Femur (tissue), 1 donor: ENCODE measurements at places on chromosomes 5 and 9.
A peak's percentile ranks its signal among the peaks of the same experiment; 100 is the strongest.

GRCh38 chr5:129114539-129115193 is 20.1 kb downstream of the ISOC1 start:
- DNase-seq = no peak

GRCh38 chr9:117737721-117738226 is 33.6 kb downstream of the TLR4 start:
- DNase-seq = no peak

- no peak for DNase-seq
These were observed 383.7 kb downstream of the TLE1 start for GRCh38 chr9:81305561-81306182.

GRCh38 chr5:63245271-63245670 is 666.7 kb downstream of the LRRC70 start:
- DNase-seq = no peak

GRCh38 chr9:20207176-20207575 is 415.1 kb downstream of the MLLT3 start:
- no peak for DNase-seq

- DNase-seq = peak; percentile 78
These were observed 22.5 kb upstream of the PTPN3 start for GRCh38 chr9:109520475-109521132.

DNA sequence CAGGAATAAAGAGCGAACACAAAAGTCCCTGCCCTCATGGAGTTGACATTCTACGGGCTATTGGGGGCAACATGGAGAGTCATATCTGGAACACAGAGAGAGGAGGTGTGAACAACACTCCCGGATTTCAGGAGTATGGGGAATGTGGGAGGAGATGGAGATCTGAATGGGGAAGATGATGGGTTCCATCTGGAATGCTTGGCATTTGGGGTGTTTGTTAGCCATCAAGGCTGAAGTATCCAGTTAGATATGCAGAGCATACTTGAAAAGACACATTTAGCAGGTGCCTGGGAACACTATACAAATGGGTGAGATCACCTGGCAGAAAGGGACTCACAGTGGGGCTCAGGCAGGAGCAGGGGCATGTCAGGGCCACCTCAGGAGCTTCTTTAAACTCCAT is 61.1 kb downstream of the EGFLAM start:
- DNase-seq = no peak

GRCh38 chr5:67031692-67032091 is 164.9 kb downstream of the CD180 start:
- no peak for DNase-seq

DNA sequence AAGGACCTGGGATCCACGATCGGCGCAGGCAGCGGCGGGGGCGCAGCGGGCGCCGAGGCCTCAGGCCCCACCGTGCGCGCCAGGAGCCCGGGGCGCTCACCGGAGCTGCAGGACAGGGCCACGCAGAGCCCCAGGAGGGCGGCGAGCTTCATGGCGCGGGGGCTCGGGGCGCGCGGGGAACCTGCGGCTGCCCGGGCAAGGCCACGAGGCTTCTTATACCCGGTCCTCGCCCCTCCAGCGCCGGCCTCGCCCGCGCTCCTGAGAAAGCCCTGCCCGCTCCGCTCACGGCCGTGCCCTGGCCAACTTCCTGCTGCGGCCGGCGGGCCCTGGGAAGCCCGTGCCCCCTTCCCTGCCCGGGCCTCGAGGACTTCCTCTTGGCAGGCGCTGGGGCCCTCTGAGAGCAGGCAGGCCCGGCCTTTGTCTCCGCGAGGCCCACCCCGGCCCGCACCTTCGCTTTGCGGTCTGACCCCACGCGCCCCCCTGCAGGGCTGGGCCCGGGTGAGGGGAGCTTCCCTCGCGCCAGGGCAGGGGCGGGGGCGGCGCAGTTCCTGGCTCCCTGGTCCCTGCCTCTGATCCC is at the start of gene SCGB3A1:
SCGB3A1 (minus strand) TSS at position 189 of the 577 bp plus-strand sequence; CDS start at position 152, 37 bp downstream.
- DNase-seq = no peak

DNA sequence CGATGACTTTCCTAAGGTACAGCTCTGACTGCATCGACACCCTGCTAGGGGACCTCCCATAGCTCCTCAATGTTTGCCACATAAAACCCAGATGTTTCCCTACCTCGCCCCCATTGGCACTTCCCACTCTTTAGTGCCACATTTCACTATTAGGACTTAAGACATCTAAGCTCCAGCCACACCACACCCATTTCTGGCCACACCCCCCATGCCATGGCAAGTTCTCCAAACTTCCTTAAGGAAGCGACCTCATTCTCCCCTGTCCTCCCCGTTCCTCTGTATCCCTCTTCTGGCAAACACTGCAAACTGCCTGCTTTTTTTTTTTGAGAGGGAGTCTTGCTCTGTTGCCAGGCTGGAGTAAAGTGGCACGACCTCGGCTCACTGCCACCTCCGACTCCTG is 62.9 kb downstream of the USP20 start:
- no peak for DNase-seq

DNA sequence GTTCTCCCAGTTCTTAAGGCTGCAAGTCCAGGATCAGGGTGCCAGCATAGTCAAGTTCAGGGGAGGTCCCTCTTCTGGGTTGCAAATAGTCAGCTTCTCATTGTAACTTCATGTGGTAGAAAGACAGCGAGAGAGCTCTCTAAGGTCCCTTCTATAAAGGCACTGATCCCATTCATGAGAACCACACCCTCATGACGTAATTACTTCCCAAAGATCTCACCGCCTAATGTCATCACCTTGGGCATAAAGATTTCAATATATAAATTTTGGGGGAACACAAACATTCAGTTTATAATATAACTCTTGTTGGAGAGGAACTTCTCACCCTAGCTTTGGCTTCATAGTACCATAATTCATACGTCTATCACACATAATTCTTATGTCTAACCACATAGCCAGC is 203.9 kb upstream of the VLDLR start:
- DNase-seq = no peak

GRCh38 chr5:146894753-146895521 is 16.4 kb upstream of the PPP2R2B start:
- no peak for DNase-seq

DNA sequence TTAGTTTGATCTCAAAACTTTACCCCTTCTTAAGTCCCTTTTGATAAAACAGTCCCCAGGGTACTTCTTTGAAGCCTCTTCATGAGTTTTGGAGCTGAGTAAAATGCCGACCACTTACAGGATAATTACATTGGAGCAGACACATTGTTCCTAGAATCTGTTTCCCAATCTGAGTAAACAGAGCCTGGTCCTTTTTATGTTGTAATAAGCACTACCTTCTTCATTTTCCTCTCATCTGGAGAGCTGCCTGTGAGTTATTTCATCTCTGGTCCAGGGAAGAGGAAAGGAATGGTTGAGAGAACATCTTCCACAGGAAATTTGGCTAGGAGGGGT is 26.3 kb upstream of the GALNT10 start:
- no peak for DNase-seq

- no peak for DNase-seq
These were observed 422.1 kb upstream of the PIK3R1 start for GRCh38 chr5:67793418-67793817.

GRCh38 chr5:5487585-5488360 is 65.3 kb downstream of the ICE1 start:
- DNase-seq = no peak

DNA sequence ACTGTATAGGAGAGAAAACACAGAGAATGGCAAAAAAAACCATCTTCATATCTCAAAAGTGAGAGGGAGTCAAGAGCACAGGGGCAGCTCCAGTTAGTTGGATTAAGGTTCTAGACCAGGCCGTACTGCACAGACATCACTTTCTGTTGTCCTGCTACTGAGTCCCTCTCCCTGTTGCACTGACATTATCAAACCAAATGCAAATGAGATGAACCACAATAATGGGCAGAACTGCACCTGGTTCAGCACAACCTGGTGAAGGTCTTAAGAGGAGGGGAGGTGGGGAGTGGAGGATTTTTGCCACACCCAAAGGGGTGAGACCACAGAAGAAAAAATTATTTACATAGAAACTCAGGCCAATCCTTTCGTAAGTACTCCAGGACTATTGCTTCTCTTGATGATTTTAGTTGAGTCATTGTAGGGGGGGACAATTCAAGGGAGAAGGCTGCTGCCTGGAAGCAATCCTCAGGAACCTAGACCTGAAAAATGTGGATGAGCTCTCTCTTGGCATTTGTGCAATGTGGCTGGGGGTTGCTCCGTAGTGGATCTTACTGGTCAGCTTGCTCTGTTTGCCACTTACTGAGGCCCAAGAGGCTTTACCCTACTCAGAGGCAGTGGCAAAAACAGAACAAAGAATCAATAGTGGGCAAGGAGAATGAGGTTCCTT is 94.5 kb upstream of the PPP1R2B start:
- no peak for DNase-seq

DNA sequence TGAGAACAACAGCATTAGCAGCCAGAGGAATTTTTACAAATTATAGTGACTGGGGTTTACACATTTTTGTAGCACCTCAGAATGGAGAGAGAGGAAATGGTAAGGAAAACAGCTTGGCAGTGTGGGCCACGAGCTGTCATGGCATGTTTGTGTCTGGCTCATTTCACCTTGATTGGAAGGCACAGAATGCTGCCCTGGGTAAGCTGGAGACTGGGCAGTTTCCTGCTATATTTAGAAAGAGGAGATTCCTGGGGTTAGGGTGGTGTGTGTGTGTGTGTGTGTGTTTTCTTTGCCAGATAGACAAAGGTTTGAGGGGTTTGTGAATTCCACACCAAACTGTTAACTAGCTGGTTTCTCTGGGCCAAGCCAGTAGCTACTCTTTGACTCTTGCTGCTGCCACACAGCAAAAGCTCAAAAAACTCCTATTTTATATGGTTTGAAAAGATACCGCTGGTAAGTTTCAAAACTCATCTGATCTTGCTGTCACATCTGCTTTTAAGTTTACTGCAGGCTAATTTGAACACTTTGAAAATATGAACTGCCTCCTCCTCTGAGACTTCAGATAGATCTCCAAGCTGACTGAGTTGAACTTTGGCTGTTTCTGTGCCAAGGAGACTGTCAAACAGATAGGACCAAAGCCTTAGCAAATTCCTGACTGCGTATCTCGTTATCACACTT is 9.1 kb downstream of the ARHGAP26 start:
- DNase-seq = no peak

DNA sequence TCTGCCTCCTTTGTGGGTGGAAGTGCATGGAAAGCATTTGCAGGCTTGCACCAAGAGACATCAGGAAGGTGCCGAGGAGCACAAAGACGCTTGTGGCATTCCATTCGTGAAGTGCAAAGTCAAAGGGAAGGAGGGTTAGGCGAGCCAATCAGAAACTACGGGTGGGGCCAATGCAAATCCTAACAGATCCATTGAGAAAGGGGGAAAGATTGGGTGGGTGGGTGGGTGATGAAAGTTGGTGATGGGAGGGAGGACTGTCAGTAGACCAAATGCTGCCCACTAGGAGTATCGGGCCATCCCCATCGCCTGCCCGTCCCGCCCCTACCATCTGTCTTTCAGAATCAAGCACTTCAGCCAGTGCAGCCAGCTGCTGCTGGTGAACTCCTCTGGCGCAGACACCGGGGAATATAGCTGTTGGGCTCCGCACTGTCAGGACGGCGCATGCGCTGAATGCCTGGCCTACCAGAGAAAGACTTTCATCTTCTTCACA is 17.1 kb upstream of the ANXA6 start:
- peak; percentile 49 for DNase-seq

DNA sequence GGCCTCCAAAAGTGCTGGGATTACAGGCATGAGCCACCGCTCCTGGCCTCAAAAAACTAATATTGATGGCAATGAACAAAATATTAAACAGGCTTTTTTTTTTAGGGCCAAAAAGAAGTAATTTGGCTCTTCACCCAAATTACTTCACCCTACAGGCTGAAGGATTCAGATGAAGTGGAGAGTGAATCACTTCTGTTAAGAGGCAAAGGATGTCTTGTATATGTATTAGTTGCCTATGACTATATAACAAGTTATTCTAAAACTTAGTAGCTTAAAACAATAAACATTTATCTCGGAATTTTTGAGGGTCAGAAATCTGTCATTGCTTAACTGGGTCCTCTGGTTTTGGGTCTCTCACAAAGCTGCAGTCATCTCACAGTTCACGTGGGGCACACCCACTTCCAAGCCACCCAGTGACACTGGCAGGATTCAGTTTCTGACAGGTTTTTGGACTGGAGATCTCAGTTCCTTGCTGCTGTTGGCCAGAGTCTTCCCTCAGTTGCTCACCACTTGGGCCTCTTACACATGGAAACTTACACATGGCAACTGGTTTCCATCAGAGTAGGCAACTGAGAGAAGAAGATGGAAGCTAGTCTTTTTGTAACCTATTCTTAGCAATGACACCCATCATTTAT is 66.7 kb downstream of the IQGAP2 start:
- no peak for DNase-seq

DNA sequence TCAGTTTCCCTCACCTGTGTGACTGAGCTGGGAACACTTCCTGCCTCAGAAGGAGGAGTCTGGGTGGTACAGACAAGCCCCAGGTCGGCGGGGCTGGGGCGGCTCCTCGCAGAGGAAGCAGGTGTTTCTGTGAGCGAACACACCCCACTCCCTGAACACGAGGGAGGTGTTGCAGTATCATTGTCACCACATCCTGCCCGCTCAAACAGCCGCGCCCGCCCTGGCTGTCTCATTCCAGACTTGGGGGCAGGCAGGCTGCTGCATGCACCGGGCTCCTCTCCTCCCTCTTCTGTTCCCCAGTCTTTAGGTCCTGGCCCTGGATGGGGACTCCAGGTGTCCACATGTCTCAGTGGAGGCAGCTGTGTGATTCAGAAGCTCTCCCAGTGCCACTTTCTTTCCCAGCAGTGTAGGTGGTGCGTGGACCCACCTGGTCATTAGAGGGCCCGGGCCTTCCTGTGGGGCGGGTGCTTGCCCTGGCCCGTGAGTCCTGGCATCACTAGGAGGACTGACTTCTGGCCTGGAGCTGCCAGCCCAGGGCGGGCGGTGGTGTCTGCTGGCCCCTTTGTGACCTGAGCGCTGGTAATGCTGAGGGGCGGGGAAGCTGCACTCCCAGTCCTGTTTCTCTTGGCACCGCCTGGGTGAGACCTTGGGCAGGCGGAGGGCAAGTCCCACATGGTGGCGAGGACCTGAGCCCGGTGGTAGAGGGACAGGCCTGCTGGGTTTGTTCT is 18.3 kb upstream of the PHYHD1 start:
- DNase-seq = no peak

DNA sequence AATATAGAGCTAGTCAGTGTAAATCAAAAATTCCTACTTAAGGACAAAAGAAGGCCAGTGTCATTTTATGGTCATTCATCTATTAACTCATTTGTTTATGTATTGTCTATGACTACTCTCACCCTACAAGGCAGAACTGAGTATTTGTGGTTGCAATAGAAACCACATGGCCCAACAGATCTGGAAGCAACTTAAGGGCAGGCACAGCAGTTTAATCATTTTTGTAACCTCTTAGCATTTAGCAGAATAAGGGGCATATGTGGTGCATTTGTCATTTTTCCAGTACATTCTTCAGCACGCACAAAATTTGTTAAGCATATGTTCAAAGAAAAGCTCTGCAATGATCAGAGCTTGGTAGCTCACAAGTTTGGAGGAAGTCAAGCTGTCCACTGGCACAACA is 1.1 kb downstream of the FKBP15 start:
- no peak for DNase-seq

GRCh38 chr5:4124221-4124970 is 528.8 kb downstream of the IRX1 start:
- DNase-seq = no peak
